ENCODE measurements at places on chromosomes 3 and 15. TPM values are rescaled to one million over a fixed set of nuclear protein-coding genes. Genes with fewer than 3 reads are reported as not detected.

GRCh38 chr15:63038926-63039673 is 3.4 kb upstream of the TPM1 start:
- no peak for DNase-seq
- H3K36me3 ChIP-seq = no peaks in the 10 kb centered on the region
- peaks cover 14% of the 10 kb centered on the region for H3K4me1 ChIP-seq
- no peak overlapping the region for H3K27ac ChIP-seq
- no peak overlapping the region for H3K4me3 ChIP-seq

DNA sequence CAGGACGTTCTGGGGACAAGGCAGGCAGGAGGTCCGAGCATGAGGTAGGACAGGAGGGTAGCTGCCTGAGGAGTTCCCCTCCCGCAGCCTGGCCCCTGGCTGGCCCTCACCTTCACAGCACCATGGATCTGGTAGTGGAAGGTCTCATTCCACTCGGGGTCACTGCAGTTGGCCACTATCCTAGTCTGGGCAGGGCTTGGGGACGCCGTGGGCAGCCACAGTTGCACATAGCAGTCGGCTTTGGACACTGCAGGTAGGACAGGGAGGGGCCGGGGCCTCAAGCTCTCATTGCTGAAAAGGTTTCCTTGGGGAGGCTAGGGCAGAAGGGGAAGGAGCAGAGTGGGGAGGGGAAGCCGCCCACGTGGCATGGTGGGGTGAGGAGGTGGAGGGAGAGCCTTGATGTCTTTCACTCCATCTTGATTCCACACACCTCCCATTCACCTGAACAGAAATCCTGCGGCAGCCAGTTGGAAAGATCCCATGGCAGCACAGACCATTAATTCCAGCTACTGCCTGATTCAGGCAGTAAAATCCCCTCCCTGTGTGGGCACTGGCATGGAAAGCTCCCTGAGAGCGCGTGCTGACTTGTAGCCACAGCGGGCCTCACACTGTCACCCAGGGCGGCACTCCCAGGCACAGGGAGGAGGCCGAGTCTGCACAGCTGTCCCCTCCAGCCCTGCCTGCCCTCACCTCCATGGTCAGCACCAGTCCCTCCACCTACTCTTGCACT is 2.1 kb downstream of the PLA2G4F start:
- no peaks in the 10 kb centered on the region for H3K27me3 ChIP-seq
- peak; percentile 71 for DNase-seq
- H3K4me1 ChIP-seq = peaks cover 17% of the 10 kb centered on the region

- H3K27me3 ChIP-seq = no peaks in the 10 kb centered on the region
- H3K27ac ChIP-seq = no peak overlapping the region
- H3K4me1 ChIP-seq = peaks cover 66% of the 10 kb centered on the region
- DNase-seq = peak; percentile 62
- H3K4me3 ChIP-seq = no peak overlapping the region
Observed at GRCh38 chr15:67093504-67093862, 28.1 kb downstream of the SMAD3 start.

- DNase-seq = no peak
- H3K4me1 ChIP-seq = peaks cover 3% of the 10 kb centered on the region
- H3K36me3 ChIP-seq = no peaks in the 10 kb centered on the region
- H3K27me3 ChIP-seq = no peaks in the 10 kb centered on the region
- no peak overlapping the region for H3K4me3 ChIP-seq
- no peak overlapping the region for H3K27ac ChIP-seq
Observed at GRCh38 chr3:126684218-126684751, 19.8 kb upstream of the CHCHD6 start.

DNA sequence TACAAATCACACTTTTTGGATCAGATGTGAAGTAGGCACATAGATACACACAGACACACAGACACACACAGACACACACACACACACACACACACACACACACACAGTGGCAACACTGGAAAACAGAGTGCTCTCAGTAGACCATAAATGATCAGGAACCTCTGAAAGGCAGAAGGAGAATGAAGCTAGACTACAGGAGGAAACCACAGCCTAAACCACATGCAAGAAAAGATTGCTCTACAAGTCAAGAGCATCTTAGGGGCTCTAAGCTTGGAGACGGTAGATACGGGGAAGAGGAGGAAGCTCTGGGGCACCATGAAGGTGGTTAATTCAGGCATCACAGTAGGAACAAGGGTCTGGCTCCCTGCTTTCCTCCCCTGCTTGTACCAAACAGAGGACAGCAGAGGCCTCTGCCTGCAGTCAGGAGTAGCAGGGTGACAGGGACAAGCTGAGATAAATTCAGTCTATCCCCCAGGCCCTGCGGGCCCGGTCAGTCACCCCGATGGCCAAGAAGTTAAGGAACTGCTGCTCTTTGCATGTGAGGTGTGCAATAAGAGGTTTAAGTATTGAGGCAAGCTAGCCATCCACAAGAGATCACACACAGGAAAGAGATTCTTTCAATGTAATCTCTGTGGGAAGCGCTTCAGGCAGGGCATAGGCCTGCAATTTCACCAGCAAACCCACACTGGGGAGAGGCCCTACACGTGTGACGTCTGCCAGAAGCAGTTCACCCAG is 23.5 kb upstream of the ARPIN start:
- no peaks in the 10 kb centered on the region for H3K4me1 ChIP-seq
- H3K36me3 ChIP-seq = no peaks in the 10 kb centered on the region
- H3K27ac ChIP-seq = no peak overlapping the region
- no peak for DNase-seq
- H3K4me3 ChIP-seq = no peak overlapping the region

GRCh38 chr15:91308199-91308598 is 208.1 kb downstream of the SV2B start:
- H3K27me3 ChIP-seq = no peaks in the 10 kb centered on the region
- H3K4me1 ChIP-seq = peaks cover 3% of the 10 kb centered on the region
- no peak overlapping the region for H3K4me3 ChIP-seq
- DNase-seq = no peak
- H3K36me3 ChIP-seq = no peaks in the 10 kb centered on the region
- H3K27ac ChIP-seq = no peak overlapping the region

SCN11A gene
- total RNA-seq = 0.27 TPM

GRCh38 chr15:78739996-78740903 is 71.0 kb downstream of the ADAMTS7 start:
- no peak overlapping the region for H3K27ac ChIP-seq
- DNase-seq = peak; percentile 72
- H3K27me3 ChIP-seq = no peaks in the 10 kb centered on the region
- H3K4me3 ChIP-seq = no peak overlapping the region
- H3K36me3 ChIP-seq = no peaks in the 10 kb centered on the region

RHOV gene
- 1.5 TPM for total RNA-seq

- no peak overlapping the region for H3K27ac ChIP-seq
- no peak for DNase-seq
- H3K27me3 ChIP-seq = no peaks in the 10 kb centered on the region
- no peak overlapping the region for H3K4me3 ChIP-seq
Observed at GRCh38 chr3:5698851-5699250, 511.3 kb downstream of the EDEM1 start.
